Fibroblast of mammary gland (primary cell): ENCODE measurements at places on chromosomes 2 and 18.

GRCh38 chr2:98442488-98442887 is 2.2 kb upstream of the INPP4A start:
- no peak for DNase-seq

DNA sequence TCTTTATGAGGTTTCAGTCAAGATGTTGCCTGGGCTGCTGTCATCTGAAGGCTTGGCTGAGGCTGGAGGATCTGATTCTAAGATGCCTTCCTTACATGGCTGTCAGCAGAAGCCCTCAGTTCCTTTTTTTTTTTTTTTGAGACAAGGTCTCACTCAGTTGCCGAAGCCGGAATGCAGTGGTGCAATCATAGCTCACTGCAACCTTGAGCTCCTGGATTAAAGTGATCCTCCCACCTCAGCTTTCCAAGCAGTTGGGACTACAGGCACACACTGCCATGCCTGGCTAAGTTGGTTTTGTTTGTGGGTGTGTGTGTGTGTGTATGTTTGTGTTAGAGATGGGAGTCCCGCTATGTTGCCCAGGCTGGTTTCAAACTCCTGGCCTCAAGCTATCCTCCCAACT is 13.1 kb upstream of the SLC35F5 start:
- DNase-seq, result no peak

DNA sequence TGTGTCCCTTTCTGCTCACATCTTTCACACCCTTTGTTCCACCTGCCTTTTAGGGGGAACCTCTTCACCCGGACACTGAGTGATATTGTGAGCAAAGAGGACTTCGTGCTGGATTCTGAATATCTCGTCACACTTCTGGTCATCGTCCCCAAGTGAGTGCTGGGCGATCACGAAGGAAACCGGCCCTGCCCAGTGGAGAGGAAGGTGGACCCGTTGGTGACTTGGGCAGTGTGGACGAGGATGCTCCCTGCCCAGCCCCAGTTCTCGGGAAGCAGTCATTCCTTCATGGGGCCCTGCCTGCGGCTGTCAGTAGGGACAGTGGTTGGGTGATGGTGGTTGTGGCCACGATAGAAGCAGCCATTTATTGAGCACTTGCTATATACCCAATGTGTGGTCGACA is 40.8 kb downstream of the PDIA6 start:
- no peak for DNase-seq

- no peak for DNase-seq
Measured at GRCh38 chr18:36782710-36783109, 46.1 kb downstream of the TPGS2 start.

DNA sequence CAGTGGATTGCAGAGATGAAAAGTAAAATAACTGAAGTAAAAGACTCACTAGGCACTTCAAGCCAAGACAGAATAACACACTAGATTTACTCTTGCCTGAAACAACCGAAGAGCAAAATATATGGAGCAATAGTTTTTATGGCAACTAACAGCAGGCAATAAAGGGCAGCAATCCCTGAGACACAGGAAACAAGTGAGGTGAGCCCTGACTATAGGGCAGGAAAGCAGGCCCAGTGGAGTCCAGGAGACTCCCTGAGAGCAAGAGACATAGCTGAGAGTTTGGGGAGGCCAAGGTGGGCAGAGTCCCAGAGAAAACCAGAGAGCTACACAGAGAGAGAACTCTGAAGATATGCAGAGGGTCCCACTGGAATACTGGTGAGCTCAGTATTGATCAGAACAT is 18.8 kb downstream of the FARSB start:
- no peak for DNase-seq

GRCh38 chr2:241861264-241861663 is 2.6 kb upstream of the PDCD1 start:
- DNase-seq, result no peak

GRCh38 chr2:237472909-237473877 is 13.9 kb upstream of the MLPH start:
- DNase-seq, result no peak

DNA sequence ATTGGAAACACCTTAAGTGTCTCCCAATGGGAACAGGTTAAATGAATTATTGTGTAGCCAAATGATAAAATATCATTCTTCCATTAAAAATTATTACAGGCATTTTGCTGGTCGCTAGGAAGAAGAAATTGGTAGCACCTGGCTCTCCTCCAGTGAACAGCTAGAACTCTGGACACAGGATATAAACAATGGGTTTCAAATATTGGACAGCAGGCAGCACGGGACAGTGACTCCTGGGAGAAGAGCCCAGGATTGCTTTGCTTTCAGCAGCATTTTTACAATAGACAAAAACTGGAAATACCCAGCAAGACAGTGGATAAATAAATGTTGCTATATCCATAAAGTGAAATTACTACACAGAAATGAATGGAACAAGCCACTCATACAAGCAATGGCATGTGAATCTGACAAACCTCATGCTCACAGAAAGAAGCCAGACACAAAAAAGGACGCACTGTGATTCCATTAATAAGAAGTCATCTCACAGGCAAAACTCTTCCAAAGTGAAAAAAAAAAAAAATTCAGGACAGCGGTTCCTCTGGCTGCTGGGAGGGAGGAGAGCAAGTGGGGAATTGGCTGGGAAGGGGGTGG is 50.5 kb downstream of the LAMA1 start:
- DNase-seq, result no peak

DNA sequence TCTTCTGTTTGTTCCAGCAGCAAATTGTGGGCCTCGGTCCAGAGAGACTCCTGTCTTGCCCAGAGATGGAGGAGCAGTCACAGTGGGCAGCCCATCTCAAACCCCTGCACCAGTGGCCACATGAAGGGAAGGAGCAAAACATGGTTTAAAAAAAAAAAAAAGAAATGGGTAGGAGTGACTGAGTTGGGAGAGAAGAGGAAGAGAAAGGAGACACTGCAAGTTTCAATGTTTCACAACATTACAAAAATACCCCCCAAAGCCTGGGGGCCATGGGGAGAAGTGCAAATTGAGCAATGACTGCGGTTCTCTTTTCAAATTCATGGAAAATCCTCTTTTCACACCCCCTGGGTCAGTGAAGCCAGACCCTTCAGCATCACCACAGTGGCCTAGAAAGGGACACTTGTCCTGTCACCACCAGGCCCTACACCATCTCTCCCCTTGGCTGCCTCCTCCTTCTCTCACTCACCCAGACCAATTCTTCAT is 117.1 kb downstream of the ZFP36L2 start:
- DNase-seq, result no peak

DNA sequence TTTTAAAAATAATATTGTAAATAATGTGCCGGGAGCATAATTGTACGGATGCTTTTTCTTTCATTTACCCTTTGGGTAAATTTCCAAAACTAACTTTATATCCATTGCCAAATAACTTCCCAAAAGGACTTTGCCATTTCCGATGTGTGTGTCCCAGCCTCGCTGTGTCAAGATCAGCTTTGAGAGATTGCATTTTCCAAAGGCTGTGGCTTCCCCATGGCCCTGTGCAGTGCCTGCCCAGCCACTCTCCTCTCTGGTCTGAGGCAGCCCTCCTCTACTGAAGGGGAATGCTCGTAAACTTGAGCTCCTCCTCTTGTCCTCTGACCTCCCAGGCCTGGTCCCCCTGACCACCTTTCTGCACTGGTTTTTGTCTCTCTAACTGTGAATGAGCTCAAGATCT is 78.5 kb downstream of the MRPS9 start:
- DNase-seq, result no peak

DNA sequence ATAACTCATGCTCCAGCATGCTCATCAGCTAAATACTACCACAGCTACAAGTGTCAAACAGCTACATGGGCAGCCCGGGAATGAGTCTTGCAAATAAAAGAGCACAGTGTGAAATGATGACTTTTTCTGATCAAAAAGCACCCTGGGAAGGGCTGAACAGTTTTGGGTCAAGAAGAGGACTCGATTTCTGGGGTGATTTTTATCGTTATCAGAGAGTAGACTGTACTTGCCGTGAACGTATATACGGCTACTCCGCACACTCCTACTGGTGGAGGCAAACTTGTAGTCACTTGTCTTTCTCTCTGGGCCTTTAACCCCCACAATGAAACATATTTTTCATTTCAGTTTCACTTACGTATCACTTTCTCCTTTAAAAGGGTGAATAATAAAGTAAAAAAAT is 54.4 kb downstream of the NCKAP5 start:
- DNase-seq, result no peak

DNA sequence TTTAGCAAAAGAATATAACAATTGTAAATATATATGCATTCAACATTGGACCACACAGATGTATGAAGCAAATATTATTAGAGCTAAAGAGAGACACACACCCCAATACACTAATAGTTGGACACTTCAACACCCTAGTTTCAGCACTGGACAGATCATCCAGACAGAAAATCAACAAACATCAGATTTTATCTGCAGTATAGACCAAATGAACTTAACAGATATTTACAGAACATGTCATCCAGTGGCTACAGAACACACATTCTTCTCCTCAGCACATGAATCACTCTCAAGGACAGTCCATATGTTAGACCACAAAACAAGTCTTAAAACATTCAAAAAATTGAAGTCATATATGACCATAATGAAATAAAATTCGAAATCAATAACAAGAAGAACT is 22.1 kb upstream of the EVA1A start:
- DNase-seq, result no peak

DNA sequence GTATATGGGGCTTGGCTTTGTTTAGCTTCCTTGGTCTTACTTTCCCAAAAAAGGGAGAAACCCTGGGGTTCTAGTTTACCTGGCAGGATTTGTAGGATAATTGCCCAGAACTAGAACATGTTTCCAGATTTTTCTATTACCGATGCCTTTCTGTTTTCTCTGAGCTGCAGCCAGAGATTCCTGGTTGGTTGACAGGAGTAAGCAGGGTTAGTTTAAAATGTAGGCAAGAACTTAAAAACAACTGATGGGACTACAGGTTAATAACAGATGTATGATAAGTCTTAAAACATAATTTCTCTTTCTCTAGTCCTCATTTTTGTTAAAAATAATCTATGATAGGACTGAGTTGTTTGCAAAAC is 38.9 kb upstream of the GMCL1 start:
- no peak for DNase-seq

DNA sequence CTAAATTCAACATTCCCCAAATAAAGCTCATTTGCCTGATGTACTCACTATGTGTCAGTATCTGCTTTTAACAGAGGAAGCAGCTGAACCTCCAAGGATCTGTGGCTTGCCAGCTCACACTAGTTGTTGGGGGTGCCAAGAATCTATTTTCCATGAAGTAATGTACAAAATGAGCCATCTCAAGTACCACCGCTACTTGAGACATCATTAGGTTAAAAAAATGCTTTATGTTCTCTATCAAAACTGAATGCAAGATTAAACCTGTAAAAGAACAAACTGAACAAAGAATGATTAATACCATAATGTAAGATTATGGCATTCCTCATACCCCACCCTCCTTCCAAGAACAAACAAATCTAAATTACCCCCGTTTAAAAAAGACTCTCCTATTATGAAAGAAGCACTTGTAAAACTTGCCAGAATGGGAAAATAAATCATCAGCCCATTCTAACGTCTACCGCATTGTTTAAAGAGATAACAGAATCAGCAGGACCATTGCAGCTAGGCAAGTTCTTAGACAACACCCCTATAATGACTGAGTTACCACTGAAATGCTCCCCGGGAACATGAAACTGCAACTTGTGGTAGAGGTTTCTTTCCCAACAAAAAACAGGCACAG is 471.6 kb downstream of the DLGAP1 start:
- DNase-seq, result peak; percentile 98

- no peak for DNase-seq
Measured at GRCh38 chr18:36536426-36536825, 238.9 kb downstream of the FHOD3 start.

- DNase-seq, result no peak
Measured at GRCh38 chr2:34815052-34815741, 1216.1 kb upstream of the FAM98A start.

DNA sequence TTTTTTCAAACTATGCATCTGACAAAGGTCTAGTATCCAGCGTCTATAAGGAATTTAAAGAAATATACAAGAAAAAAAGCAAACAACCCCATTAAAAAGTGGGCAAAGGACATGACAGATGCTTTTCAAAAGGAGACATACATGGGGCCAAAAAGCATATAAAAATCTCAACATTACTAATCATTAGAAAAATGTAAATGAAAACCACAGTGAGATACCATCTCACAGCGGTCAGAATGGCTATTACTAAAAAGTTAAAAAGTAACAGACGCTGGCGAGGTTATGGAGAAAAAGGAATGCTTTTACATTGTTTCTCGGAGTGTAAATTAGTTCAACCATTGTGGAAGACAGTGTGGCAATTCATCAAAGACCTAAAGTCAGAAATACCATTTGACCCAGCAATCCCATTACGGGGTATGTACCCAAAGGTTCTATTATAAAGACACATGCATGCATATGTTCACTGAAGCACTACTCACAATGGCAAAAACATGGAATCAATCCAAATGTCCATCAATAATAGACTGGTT is 643.1 kb upstream of the LRRTM1 start:
- DNase-seq, result no peak

- DNase-seq, result no peak
Measured at GRCh38 chr2:220002251-220002650, 374.8 kb downstream of the SLC4A3 start.

DNA sequence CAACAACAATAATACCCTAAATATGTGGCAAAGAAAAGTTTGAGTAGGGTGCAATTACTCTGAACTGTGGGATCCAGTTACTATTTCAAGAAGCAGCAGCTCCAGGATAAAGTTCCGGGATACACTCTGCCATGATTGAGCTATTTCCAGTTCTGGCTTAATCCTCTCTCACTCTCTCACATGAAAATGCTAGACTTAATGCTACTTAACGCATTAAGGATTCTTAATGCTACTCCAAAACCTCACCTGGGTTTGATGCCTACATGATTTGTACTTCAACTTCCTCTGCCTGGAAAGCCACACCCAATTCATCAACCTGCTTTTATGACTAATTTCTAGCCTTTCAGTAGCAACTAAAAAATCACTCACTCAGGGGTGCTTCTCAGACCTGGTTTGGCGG is 151.1 kb upstream of the HNMT start:
- no peak for DNase-seq

DNA sequence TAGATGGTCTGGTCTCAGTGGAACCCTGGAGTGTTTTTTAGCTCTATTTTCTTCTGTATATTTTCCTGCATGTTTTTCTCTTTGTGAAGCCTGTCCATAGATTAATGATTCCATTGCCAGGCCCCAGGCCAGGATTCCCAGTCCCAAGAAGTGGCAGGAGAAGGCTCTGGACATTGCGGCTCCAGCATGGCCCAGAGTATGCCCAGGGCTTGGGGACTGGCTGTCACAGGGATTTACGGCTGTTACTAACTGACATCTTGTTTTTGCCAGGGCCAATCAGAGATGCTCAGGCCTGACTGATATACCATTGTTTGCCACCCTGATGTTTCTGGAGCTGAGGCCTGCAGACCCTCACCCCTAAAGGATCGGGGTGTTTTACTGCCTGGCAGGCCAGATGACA is 59.0 kb downstream of the PRKCE start:
- DNase-seq, result no peak

- DNase-seq, result no peak
Measured at GRCh38 chr2:152603166-152603565, 114.1 kb downstream of the PRPF40A start.

- DNase-seq, result no peak
Measured at GRCh38 chr2:70461414-70461813, 92.2 kb downstream of the TGFA start.

- DNase-seq, result no peak
Measured at GRCh38 chr18:74540652-74541421, 6.5 kb downstream of the CNDP1 start.
